Testis (tissue), 5 donors: ENCODE measurements at places on chromosomes 5 and 9. TPM values are rescaled to one million over a fixed set of nuclear protein-coding genes. Genes with fewer than 3 reads are reported as not detected.

SLC6A19 gene
- polyA plus RNA-seq: 0.28 TPM

- no peak for DNase-seq
Observed at GRCh38 chr9:77449240-77450084, 198.7 kb downstream of the GNA14 start.

GRCh38 chr5:159881967-159882366 is 34.3 kb upstream of the ADRA1B start:
- DNase-seq: no peak

DNA sequence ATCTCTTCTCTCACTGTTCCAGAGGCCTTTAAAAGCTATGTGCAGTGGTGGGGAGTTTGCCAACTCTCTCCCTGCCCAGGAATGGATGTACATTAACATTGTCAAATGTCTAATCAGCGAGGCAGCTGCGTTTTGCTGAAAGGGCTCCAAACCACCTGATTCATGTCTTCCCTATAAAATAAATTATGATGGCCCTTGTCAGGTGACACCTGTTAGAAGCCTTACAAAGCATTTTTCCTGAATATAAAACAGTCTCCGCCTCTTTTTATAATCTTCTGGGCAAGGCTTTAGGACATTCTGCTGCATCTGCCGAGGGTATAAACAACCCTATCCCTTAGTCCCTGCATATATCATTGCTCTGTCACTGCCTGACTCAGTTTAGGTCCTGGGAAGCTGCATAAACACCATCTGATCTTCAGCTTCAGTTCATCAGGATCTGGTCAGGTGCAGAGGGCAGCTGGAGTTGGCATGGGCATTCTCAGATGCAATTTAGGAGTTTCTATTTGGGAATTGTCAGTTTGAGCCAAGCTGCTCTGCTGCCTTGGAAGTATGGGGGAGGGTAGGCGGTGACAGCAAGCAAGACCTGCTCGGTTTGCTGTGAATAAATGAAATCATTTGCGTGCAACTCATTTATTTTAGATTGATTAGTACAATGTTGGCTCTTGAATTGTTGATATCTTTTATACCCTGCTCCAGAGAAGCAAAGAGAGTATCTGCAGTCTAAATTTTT is 103.5 kb downstream of the ACER2 start:
- DNase-seq: no peak

DNA sequence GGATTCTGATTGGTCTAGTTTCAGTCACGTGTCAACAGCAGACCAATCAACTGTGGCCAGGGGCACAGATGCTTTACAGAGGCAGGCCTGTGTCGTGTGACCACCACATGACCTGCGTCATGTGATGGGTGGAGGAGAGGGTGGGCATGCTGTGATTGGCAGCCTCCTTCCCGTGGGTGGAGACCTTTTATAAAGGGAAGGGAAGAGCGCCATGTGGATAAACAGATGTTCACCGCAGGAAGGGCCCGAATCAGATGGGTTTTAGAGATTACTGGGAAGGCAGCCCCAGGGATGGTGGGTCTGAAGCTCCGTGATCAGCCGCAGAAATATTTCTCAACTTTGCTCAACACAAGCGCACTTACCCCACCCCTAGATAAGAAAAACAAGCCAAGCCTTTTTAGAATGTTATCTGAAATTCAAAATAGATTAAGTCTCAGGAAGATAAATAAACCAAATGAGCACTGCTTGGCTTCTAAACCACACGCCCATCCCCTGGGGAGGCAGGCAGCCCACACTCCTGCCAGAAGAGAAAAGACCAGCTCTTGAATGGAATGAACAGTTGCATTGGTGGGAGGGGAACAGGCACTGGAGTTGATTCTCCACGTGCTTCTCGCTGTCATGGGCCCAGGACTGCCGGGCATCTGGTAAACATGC is 43.6 kb downstream of the ROPN1L start:
- peak; percentile 72 for DNase-seq

GRCh38 chr9:101705135-101705661 is 33.2 kb downstream of the GRIN3A start:
- peak; percentile 65 for DNase-seq

- no peak for DNase-seq
Observed at GRCh38 chr9:109417054-109417453, 81.1 kb downstream of the PTPN3 start.

DNA sequence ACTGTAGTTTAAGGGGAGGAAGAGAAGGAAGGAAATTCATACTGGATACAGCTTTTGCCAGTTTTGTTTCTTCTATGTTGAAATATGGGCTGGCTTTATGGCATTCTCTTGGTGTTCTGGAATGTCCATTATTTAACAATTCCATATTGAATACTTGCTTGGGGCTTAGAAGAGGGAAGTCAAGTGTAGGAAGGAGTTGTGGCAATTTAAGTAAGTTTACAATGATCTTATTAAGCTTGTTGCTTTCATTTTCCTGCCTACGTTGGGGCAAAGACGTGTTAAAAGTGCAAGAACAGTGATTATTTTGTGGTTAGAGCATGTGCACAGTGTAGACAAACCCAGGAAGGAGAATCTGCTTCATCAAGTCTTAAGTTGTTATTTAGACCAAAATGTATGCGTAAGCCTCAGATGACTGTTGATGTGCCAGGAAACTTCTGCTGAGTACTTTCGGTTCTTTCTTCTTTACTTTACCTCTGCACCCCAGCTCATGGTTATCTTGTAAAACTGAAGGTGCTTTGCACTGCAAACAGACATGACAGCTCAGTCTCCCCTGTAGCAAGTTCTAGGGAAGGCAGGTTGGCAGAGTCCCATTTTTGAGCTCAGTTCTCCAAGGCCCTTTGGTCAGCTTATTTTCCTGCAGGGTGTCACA is 75.8 kb downstream of the F2RL2 start:
- DNase-seq: no peak

GRCh38 chr9:81490605-81491331 is 198.6 kb downstream of the TLE1 start:
- DNase-seq: no peak

- DNase-seq: no peak
Observed at GRCh38 chr9:120480707-120481106, 99.3 kb downstream of the CDK5RAP2 start.

DNA sequence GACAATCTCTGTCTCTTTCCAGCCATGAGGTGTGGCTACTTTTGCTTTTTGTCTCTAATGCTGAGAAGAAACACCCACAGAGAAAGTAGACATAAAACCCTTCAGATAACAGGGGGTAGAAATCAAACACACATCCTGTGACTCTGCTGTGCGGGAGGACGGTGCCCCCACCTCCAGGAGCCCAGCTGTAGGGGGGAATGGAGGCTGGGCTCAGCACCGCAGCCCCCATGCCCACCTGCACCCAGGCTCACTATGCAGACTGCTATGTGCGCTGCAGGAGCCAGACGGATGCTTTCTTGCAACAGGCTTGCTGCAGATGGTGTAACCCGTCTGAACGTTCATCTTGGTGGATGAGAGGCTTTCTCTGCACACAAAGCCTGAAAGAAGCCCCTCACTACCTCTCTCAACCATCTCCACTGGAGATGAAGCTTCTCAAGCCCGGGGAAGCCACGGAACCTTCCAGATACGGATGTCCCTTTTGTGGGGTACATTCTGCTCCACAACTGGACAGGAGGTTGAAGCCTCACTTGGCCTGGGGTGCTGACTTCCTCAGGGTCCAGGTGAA is 207.2 kb downstream of the GADD45G start:
- DNase-seq: peak; percentile 1

DNA sequence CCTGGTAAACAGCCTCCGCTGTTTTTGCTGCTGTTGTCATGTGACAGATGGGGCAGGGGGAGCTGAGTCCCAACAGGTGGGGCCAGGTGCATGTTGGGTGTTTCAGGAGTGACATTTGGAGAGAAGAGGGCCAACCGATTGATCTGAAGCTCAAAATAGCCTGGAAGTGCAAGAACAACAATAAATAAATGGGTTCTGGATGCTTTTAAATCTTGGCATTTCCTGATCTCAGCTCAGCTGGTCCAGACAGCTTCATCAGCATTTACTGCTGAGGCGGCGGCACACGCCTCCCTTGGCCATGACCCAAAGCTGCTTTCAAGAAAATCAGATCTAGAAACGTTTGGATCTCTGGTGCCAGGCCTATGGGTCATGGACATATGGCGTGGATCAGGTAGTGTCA is 70.5 kb downstream of the PPARGC1B start:
- no peak for DNase-seq

GRCh38 chr5:168985454-168985853 is 315.5 kb downstream of the SLIT3 start:
- no peak for DNase-seq

- no peak for DNase-seq
Observed at GRCh38 chr9:109463924-109464625, 34.0 kb downstream of the PTPN3 start.

GRCh38 chr5:128052780-128053179 is 30.8 kb upstream of the SLC12A2 start:
- no peak for DNase-seq
